ENCODE measurements at places on chromosomes 6 and 20. TPM values are rescaled to one million over a fixed set of nuclear protein-coding genes. Genes with fewer than 3 reads are reported as not detected.
A peak's percentile ranks its signal among the peaks of the same experiment; 100 is the strongest.

ECI2 gene
- polyA plus RNA-seq = 73.7 TPM

LGSN gene
- polyA plus RNA-seq = 0.67 TPM

NSFL1C gene
- polyA plus RNA-seq = 88.1 TPM

CST7 gene
- 0.84 TPM for polyA plus RNA-seq

AGPAT1 gene
- polyA plus RNA-seq = 78.4 TPM

SAMHD1 gene
- polyA plus RNA-seq = 41.7 TPM

UBE2J1 gene
- 51.6 TPM for polyA plus RNA-seq

HAO1 gene
- polyA plus RNA-seq = not detected

DNA sequence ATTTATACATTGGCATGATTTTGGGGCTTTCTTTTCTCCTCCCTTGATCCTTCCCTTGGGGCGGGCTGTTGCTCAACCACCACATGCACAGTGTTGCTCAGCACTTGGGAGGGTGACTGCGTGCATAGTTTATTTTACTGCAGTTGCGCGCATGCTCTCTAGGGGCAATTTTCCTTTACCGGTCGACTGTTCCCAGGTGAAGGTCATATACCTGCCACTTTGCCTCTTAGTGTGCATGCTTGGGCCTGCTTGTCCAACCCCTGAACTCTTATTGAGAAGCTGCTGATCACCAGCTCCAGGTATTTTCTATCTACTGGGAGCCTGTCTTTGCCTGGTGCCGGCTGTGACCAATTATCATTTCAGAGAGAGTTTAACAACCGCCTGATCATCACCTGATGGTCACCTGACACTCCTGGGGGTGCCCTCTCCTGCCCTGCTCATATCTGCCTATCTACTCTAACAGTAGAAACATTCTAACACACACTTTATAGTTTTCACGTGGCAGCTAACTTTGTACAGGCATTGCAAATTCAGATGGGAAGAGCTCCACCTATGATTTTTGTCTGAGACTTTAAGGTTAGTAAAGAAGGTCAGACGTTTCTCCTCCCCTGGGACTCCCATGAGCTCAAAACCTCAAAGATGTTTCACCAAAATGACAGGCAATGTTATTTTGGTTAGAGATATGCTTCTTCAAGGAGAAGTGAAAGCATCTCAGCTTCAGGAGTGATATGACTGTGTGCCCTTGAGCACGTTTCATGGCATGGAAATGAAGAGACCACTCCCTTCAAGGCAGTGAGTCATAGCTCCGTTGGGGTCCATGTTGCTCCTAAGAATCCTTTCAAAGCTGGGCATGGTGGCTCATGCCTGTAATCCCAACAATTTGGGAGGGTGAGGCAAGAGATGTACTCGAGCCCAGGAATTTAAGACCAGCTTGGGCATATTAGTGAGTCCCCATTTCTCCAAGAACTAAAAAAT is 227.5 kb upstream of the MYLIP start:
- no peak for DNase-seq

- DNase-seq = no peak
These were observed 177.6 kb downstream of the THBS2 start for GRCh38 chr6:169075915-169076654.

GRCh38 chr20:2301164-2301622 is 5.4 kb downstream of the TGM3 start:
- peak; percentile 76 for DNase-seq

DNA sequence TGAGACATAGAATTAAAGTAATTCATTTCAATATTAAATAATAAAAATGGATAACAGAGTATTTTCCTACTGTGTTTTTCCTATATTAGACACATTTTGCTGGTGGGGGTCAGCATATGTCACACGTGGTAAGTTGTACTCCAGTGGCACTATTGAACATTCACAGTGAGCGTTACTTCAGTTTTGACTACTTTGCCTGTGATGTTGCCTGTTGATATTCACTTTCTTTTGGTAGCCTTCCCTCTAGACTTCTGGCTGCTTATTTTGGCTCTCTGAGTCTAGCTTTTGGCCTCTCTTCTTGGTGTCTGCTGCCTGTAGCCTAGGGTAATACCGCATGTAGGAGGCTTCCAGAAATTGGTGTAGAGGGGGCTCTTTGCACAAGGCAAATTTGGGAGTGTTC is 64.4 kb upstream of the TFB1M start:
- no peak for DNase-seq

DNA sequence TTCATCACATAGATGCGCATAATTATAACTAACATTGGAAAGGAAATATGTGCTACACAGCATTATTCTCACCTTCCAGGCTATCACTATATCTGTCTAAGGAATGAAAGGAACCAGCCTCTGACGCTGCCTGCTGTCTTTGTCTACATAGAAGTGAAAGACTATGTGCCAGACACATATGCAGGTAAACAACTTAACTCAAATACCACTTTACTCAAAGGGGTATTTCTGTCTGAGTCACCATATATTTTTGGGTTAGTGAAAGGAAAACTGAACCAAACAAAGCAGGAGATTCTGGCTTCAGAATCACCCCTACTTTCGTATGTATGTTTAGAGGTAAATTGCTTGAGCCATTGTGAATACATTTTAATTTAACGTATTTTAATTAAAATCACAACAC is 328.6 kb upstream of the PLCB4 start:
- DNase-seq = no peak

- no peak for DNase-seq
These were observed 70.1 kb upstream of the AFDN start for GRCh38 chr6:167756597-167756996.

DNA sequence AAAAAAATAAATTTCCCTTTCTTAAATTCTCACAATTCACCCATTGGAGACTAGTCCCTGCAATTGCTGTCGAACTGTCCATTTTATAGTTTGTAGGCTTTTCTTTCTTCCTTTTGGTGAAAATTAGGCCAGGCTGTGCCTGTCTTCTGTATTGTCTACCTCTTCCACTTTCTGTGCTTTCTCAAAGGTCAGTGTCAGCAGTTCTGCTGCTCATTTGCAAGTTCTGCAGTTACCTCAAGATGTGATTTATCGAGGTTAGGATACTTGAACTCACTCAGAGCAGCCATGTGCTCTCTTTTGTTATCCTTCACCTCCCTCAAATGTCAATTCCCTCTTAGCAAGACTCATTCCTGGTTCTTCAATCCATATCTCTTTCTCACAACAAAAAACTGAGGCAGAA is 179.1 kb downstream of the SLC35F1 start:
- DNase-seq = no peak

DNA sequence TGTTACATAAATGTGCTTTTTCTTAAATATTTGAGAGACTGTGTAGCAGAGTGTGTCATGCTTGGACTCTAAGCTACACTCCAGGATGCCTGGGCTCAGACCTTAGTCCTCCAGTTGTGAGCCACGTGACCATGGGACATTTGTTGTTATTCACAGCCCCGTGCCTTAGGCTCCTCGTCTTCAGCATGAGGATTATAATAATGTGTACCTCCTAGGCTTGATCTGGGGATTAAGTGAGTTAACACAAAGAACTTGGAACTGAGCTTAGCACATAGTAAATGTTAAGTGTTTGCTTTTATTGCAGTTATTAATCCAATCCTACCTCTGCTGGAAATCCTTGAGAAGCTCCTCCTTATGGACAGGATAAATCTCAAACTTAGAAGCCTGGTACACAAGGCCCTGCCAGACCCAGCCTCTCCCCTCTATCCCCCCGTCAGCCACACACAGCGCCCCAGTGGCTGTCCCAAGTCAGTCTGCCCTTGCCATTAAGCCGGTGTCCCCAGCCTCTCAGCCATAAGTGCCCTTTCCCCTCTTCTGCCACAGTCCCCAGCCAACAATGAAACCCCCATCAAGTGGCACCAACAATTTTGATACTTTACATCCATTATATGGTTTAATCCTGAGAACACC is 177.5 kb downstream of the TMEM242 start:
- DNase-seq = no peak

DNA sequence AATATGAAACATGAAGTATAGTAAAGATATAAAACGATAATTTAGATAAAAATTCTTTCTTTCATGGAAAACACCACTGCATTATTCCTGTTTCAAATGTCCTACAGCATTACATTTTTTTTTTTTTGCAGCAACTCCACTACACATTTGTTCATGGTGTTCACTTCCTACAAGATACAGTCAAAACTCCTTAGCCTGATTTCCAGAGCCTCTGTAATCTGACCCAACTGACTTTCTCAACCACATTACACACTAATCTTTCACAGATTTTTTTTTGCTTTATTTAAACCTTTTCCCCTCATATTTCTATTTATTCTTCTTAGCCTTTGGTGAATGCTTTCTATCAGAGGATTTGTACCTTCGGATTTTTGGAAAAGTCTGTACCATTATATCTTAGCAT is 176.5 kb upstream of the PDE7B start:
- no peak for DNase-seq

- DNase-seq = no peak
These were observed 45.5 kb upstream of the RNF8 start for GRCh38 chr6:37308069-37308815.

GRCh38 chr6:76351275-76351674 is 278.8 kb upstream of the IMPG1 start:
- no peak for DNase-seq

DNA sequence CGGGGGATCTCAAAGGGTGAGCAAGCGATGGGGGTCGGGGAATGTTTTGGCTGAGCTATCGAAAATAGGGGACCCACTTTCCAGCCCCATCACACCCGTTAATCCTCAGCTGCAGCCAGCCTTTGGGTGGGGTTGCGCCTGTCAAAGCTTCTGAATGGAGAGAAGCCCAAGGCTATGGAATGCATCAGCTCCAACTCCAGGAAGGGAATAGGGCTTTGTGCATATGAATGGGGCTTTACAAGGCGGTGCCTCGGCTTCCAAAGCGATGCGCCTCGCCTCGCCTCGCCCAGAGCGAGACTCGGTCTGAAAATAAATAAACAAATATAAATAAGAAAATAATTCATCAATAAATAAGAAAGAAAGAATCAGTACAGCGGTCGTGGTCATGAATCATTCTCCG is 751.4 kb upstream of the DEFB115 start:
- no peak for DNase-seq

GRCh38 chr20:60304931-60305330 is 346.7 kb downstream of the CDH26 start:
- no peak for DNase-seq

- DNase-seq = no peak
These were observed 66.3 kb upstream of the TNFAIP3 start for GRCh38 chr6:137800762-137801161.

- no peak for DNase-seq
These were observed 150.5 kb downstream of the IPCEF1 start for GRCh38 chr6:154206141-154206540.

DNA sequence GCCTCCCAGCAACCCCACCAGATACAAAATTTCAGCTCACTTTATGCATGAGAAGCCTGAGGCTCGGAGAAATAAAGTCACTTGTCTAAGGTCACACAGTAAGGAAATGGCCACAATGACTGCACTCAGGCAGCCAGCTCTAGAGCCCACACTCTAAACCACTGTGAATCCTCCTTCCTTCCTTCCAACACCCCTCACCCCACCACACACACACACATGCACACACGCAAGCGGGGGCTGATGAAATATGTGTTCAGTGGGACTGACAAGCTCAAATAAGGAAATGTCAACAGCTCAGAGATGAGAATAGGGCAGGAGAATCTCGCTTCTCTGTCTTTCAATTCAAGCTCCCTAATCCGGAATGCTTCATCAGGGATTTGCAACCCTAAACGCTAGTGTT is 6.0 kb upstream of the BPIFA1 start:
- DNase-seq = no peak

DNA sequence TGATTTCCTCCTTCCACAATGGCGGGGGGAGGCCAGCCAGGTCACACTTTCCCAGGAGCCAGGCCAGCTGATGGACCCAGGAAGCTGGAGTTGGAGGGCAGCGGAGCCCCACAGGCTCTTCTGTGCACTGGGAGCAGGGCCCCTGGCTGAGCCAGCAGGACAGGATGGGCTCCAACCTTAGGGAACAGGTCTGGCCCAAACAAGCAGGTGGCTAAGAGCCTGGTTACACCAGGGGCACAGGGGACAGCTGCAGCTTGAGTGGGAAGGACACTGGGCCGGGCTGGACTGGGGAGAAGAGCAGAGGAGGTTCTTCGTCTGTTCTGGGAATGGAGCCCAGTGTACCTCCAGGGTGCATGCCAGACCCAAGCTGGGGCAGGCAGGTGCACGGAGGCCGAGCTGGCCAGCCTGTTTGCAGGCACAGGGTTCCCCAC is 102.3 kb downstream of the DLL1 start:
- no peak for DNase-seq

DNA sequence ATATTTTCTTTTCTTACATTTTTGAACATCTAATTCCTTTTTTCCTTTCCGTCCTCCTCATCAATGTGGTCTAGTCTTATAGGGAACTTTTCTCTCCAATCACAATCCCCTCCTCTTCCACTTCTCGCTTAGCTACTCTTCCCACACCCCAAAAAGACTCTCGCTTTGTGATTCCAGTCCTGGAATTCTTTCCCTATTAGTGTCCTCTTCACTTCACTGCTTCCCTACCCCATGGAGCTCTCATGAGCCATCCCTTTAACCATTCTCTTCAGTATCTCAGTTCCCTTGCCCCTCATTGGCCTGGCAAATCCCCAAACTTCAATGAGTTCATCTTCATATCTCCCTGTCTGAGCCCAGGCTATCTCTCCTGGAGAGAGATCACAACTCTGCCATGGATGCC is 55.3 kb upstream of the CEP85L start:
- DNase-seq = no peak

DNA sequence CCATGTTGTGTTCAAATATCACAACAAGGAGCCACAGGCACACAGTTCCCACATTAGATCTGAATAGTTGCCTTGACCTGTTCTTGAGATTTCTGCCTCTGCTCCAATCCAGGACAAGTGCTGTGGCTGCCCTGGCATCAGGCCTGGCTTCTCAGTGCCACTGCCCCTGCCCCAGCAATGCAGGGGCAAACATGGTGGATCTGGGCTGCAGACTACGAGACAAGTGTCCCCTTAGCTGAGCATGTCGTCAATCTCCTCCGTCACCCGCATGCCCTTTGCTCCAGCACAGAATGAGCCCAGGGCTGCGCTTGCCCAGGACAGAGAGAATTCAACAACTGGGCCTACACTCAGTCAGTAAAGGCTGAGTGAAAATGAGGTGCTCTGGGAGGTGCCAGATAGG is 201.6 kb downstream of the SYNDIG1 start:
- no peak for DNase-seq

DNA sequence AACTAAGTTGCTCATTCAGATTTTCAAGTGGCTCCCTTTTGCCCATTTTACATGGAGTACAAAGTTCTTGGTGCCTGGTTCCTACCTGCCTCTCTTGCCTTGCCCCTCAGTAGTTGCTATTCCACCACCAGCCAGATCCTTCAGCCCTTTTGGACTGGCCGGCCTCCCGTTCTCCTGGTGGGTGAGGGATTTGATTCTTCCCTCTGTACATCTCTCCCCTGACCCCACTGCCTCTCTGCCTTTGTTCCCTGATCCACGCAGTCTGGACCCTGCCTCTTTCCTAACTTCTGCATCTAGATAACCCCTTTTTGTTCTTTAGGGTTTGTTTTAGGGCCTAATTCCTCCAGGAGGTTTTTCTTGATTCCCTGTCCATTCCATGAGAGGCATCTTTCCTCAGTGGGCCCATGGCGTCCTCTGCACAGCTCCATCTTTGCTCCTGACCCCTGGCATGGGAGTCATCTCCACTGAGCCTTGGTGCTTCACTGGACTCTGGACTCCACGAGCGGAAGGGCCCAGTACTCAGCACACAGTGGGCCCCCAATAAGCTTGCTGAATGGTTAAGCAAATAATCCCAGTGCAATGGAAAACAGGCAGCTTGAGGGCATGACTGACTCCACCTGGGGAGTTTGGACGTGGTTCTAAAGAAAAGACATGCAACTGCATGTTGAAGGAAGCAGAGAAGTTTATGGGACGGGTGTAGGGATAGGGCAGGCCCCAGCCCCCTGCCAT is 309.3 kb upstream of the SUPT3H start:
- DNase-seq = no peak

All from left lung (tissue), 14 donors.